Stimulated activated CD8-positive, alpha-beta memory T cell treated with anti-CD3 and anti-CD28 coated beads, Interleukin-15, amount 100 ng/mL, for 48 hours (primary cell): ENCODE measurements at places on chromosomes 12 and 14.

DNA sequence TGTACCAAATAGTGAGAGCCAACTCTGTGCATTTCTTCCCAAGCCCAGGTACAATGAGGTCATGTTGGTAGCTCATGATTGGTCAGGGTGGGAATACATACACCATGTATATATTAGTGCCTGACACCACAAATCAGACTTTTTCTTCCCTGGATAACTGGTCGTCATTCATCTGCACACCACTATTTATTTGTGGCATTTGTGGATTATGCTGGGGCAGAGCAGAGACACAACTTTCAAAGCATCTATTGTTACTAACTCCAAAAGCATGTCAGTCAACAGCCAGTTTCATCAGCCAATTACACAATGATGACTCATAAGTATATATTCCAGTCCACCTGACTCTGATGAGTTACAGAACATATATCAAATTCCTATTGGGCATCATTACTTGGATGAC is 181.7 kb downstream of the ADAMTS20 start:
- DNase-seq, result no peak

DNA sequence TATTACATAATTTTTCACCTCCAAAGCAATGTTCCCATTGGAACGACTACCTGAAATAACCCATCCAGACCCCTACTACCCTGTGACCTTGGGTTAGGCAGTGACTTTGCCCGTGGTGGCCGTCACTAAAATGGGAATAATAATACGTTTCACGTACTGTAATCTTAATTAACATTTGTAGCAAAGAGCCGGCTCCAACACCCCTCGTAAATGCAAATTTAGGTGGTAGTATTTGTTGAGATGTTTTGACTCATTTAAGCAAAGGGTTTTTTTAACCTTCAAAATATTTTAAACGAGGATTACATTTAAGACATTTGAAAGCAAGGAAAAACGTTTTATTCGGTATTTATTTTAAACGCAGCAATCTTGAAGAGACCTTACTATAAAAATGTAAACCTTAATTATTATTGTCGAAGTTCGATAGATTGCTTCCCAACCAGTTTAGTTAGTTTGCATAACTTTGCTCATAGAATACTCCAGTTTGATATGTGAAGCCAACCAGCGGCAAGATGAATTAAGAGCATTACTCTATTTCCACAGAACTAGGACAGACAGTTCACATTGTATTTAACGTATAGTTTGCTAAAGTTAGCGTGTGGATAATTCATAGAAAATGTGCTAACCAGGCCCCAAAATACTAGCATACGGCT is 1.4 kb upstream of the ARID2 start:
- no peak for DNase-seq

GRCh38 chr12:112514926-112515642 is 96.3 kb downstream of the PTPN11 start:
- no peak for DNase-seq

DNA sequence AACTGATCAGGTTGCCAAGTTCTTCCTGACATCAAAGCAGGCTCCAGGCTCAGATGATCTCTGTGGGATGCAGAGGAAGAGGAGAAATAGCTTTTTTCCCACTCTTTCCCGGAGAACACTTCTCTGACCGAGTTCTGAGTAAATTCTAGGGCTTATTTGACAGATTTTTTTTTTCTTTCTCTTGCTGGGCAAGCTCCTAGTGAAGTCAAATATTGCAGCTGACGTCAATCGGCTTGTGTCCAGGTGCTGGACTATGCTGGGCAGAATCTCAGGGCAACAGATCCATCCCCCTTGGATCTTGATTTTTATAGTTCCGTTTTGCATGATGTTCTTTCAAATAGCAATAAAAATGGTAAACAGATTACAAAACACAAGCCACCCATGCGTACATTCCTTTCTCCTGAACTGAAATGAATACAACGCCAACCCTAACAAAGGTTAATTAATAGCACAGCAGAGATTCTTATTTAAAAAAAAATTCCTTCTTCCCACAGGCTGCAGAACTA is 182.2 kb downstream of the NOVA1 start:
- DNase-seq, result no peak

- DNase-seq, result no peak
These were observed 245.8 kb upstream of the PDZRN4 start for GRCh38 chr12:40942326-40942725.

DNA sequence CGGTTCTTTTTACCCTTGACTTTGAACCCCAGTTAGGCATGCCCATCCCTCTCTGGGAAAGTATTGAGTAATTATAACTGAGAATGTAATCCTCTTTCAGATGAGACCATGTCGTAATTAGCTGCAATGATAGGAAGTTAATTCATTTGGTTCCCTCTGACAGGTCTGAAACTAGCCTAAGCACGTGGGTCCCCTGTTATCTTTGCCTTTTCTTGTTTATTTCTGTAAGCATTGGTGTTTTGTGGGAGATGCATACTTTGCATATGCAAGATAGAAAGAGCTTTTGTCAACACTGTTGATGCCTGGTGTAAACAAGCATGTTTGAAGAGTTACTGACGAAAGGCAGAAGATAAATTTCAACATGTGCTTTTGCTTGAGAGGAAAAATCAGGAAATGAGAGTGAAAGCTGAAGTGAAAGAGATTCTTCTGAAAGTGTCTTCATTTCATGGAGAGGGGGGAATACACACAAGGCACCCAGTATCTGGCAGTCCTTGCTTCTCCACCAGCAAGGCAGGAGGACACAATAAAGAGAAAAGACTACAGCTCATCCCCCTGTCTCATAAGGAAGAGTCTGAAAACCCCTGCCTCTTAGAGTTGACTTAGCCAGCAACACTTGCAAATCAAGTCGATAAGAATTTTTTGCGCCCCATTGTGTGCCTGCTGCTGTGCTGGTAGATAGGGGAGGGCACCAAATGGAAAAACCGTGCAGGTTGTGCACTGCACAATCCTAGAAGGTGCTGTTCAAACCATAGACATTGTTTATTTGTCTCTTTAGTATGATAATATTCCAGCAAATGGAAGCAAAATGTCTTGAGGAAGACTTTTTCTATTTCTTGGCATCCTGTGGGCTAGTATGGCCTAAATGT is 77.8 kb downstream of the SLC24A4 start:
- DNase-seq, result no peak

GRCh38 chr12:79782172-79782900 is 91.6 kb upstream of the PAWR start:
- no peak for DNase-seq

- DNase-seq, result no peak
These were observed 272.4 kb upstream of the RTL1 start for GRCh38 chr14:101175731-101176534.

DNA sequence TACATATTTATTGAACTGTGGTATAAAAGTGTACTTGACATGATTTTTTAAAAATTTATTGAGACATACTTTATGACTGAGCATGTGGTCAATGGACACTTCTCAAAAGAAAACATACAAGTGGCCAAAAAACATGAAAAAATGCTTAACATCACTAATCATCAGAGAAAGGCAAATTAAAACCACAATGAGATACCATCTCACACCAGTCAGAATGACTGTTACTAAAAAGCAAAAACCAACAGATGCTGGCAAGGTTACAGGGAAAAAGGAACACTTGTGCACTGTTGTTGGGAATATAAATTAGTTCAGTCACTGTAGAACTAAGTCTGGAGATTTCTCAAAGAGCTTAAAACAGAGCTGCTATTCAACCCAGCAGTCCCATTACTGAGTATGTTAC is 1177.6 kb downstream of the GALC start:
- DNase-seq, result no peak

DNA sequence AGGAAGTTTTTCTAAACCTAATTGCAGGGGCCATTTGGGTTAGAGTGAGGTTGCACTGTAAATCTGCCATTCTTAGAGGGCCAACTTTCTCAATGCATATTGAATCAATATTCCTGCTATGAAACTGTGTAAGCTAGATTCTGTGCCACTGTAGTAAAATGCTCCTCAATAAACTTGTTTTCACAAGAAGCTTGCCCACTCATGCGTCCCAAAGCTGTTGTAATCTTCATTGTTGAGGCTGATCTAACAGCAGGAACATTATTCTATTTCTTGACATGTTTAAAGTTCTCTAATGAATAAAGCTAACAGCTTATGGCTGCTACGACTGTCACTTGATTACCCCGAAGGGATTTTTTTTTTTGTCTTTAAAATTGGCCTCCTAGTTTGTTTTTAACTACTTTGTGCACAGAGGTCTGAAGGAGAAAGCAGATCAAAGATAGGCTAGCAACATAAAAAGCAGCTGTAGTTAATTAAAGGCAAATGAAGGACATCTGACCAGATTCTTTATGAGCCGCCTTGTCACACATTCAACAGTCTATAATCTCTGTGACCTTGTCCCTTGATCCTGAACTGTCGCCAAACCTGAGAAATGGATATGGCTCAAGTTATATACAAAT is 243.7 kb downstream of the PAX9 start:
- no peak for DNase-seq

- no peak for DNase-seq
These were observed 55.4 kb downstream of the GRIP1 start for GRCh38 chr12:66623455-66623854.

- no peak for DNase-seq
These were observed 292.1 kb downstream of the GLT1D1 start for GRCh38 chr12:129145381-129145780.

- DNase-seq, result no peak
These were observed 47.7 kb upstream of the MDGA2 start for GRCh38 chr14:47722929-47723693.

GRCh38 chr14:21037156-21037555 is 2.5 kb upstream of the RNASE13 start:
- no peak for DNase-seq

DNA sequence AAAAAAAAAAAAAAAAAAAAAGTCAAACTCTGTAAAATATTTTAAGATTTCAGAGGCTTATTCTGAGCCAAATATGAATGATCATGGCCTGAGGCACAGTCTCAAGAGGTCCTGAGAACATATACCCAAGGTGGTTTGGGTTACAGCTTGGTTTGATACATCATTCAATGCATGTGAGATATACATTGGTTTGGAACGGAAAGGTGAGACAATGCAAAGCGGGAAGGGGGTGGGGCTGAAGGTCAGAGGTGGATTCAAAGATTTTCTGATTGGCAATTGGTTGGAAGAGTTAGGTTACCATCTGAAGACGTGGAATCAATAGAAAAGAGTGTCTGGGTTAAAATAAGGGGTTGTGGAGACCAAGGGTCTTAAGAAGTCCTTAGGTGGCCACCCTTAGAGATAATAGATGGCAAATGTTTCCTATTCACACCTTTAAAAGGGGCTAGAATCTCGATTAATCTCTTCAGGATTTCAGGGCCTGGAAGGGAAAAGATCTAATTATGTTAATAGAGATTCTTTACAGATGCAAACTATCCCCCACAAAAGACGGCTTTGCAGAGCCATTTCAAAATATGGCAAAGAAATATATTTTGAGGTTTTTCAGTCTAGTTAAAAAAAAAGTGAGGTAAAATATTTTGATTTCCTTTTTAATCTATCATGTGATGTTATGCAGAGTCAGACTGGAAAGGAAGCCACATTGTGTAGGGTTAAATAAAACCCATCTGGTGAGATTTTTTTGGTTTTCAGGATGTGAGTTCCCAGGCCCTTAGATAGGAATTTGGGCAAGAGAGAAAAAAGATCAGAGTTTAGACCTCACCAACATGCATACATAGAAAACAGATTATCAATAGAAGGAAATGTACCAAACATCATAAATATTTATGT is 173.8 kb upstream of the CNOT2 start:
- DNase-seq, result no peak

- no peak for DNase-seq
These were observed 53.6 kb upstream of the ARHGAP5 start for GRCh38 chr14:32023540-32023939.

DNA sequence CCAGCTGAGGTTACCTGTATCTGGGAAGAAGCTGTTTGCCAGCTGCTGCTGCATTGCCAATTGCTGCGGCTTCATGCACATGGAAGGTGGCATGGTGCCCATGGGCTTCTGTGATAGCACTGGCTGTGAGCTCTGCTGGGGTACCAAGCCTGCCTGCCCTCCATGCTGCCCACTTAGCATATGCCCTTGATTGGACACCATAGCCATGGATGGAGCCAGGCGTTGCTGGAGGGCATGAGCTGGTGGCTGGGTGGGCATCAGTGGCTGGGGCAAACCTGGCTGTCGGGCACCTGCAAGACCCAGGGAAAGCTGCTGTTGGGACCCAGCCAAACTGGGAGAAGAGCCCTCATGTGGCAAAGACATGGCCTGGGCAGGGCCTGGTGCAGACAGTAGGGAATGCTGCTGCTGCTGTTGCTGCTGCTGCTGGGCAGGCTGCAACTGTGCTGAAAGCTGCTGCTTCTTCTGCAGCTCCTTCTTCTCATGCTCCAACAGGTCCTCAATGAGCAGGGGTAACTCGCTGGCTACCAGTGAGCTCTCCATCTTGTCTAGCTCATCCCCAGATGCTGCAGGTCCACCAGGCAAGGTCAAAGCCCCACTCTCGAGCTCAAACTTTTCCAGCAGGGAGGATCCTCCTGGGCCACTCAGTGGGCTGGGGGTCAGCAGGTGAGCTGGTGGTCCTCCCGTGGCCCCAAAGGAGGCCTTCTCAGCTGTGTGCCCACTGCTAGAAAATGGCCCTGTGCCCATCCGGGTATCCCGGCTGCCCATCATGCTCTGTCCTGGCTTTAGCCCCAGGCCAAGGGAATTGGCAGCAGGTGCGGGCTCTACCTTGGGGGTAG is 18.8 kb upstream of the PRKAG1 start:
- no peak for DNase-seq

GRCh38 chr14:68043752-68044151 is 224.2 kb downstream of the RAD51B start:
- no peak for DNase-seq

DNA sequence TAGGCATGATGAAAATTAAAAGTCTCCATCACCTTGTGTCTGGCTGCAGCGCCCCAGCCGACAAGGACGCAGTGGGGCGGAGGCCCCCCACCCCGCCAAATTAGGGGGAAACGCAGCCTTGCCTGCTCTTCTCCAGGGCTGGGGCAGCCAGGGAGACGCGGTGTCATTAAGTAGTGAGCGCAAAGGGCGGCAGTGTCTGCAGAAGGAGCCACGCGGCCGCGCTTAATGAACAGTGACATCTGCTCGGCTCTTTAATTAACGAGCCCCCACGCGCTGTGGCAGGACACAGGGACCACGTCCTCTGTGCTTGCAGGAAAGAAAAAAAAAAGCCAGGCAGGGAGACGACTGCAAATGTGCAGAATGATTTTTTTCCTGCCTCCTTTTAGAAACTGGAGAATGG is 93.4 kb upstream of the NCOR2 start:
- no peak for DNase-seq

- no peak for DNase-seq
These were observed 83.8 kb upstream of the HMGA2 start for GRCh38 chr12:65740506-65740872.

- no peak for DNase-seq
These were observed 214.2 kb downstream of the CACNA1C start for GRCh38 chr12:2266666-2267620.

DNA sequence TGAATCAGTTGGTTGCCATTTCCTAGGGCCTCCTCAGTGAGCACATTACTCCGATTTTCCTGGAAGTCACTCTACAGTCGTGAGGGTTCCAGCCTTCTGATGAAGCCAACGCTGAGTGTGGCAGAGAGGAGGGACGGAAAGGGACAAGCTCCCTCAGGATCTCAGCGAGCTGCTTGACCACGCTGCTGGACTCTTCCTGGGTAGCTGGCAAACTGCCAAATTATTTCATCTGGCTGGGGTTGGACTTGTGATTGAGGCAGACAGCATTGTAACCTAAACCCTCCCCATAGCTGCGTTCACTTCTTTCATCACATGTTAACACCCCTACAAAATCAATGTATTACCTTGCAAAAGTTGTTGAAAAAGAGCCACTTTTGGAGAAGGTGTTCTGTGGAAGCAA is 69.6 kb upstream of the CHST11 start:
- no peak for DNase-seq

GRCh38 chr14:22836301-22837113 is at the start of gene MMP14:
TSS of gene MMP14 (plus strand) at chr14:22836585. CDS start at chr14:22836818, 233 bp downstream.
- no peak for DNase-seq
